ENCODE measurements at places on chromosomes 11 and 22.

GRCh38 chr11:131867457-131868257, 497.2 kb downstream of the NTM start:
- DNase-seq, result peak; percentile 86

DNA sequence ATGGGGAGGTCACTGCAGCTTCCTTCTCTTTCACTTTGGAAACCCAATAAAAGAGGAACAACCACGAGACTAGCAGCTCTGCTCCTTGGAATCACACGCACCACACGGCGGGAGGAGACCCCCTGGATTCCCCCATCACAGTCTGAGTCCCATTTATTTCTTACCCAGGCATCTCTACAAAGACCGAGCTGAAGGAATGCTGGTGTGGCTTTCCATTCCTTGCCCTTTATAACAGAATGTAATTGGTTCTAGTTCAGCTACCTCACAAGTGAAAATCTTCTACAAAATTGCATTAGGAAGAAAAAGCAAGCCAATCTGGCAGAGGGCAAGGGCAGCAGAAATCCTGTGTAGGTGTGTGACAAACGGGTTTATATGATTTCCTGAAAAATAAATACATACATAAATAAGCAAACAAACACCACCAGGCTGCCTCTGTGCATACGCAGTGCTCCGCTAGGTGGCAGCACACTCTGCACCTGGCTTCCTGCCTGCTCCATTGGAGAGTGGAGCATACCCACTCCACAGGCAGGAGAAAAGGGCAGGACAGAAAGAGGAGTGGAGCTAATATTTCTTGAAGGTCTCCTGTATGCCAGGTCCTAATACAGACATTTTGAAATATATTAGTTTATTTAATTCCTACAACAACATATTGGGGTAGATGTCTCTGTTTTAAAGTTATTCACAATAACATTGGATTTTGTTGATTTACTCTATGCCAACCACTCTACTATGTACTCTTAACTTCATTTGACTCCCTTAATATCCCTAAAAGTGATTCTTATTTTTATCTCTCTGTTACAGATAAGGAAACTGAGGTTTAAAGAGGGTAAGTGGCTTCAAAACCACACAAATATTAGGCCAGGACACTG, 673.1 kb downstream of the KCNA4 start:
- DNase-seq, result peak; percentile 50

- peak; percentile 72 for DNase-seq
Observed at GRCh38 chr22:40107851-40108378, 69.8 kb upstream of the TNRC6B start.

- peak; percentile 47 for DNase-seq
Observed at GRCh38 chr11:92870196-92870832, 99.1 kb upstream of the MTNR1B start.

DNA sequence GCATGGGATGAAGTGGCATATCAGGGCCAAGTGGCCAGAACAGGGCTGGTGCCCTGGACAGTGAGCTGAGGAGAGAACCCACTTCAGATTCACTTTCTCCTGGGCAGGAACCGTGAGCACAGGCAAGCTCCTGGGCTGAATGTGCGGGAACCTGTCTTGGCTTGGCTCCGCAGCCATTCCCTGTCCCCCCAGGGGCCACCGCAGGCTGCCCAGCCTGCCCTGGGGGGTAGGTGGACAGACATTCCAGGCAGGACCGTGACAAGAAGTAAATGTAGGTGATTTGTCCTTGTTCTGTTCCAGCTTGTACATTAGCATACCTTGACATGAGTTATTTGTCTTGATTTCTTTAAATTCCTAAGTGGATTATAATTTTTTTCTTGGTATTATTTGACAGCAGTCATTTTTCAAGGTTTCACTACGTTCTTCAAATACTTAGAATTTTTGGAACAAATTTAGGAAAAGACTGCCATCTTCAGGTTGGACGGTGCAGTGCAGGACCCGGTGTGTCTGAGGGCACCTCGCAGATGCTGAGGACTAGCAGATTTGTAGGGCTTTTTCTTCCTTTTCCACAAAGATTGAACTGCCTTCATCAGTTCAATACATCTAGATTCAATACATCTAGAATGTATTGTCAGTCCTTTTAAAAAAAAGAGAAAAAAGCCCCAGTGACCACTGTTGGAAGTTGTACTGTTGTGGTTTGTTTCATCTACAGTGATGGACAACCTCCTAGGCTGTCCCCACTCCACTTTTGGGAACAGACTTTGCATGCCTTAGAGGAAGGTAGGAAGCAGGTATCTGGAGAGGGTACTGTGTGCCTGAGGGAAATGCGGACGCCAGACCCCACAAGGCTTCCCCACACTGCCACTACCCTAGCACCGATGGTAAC, 115.1 kb upstream of the RASSF10 start:
- DNase-seq, result peak; percentile 71

GRCh38 chr22:43343262-43343669, at the start of gene SCUBE1:
Gene SCUBE1 (minus strand): TSS chr22:43343372. CDS start chr22:43343261, 111 bp downstream.
- DNase-seq, result no peak

DNA sequence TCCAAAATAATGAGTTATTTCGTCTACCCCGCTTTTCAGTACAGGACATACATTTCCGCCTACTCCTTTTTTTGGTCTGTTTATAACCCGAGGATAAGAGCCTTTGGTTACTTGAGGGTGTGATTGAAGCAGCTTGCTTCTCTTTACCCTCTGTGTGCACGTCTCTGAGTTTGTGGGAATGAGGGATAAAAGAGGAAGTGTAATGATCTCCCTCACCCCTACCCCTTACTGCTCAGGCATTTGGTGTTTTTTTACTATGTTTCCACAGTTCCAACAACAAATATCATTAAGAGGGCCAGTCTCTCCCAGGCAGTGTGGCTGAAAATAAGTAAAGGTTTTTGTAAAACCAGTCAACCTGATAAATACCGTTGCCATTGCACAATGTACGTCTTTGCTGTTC, 83.2 kb upstream of the GAL start:
- DNase-seq, result no peak

GRCh38 chr11:12007769-12008737, at the start of gene DKK3:
Gene DKK3 (minus strand): TSS chr11:12008626. CDS start chr11:12008582, 44 bp downstream.
- DNase-seq, result peak; percentile 63

GRCh38 chr11:74909385-74909784, 39.5 kb downstream of the XRRA1 start:
- no peak for DNase-seq

Data from AG10803 (cell line).